Activated T-cell treated with anti-CD3 and anti-CD28 coated beads for 4 hours (primary cell): ENCODE measurements at places on chromosomes 2 and 18.

DNA sequence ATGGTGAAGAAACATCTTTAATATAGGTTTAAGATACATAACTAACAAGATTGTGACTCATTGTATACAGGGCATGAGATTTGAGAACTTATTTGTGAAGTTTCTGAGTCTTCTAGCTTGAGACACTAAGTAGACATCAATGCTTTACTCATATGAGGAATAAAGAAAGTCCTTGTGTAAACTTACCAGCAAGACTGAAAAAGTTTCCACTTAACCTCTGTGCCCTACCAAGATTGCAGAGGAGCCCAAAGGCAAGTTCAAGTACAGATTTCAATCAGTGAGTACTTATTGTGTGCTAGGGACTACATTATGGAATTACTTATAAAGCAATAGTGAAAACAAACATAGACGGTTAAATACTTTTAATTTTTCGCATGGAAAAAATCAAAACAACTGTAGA lies 1041.2 kb upstream of the CELF4 start:
- no peak for DNase-seq

DNA sequence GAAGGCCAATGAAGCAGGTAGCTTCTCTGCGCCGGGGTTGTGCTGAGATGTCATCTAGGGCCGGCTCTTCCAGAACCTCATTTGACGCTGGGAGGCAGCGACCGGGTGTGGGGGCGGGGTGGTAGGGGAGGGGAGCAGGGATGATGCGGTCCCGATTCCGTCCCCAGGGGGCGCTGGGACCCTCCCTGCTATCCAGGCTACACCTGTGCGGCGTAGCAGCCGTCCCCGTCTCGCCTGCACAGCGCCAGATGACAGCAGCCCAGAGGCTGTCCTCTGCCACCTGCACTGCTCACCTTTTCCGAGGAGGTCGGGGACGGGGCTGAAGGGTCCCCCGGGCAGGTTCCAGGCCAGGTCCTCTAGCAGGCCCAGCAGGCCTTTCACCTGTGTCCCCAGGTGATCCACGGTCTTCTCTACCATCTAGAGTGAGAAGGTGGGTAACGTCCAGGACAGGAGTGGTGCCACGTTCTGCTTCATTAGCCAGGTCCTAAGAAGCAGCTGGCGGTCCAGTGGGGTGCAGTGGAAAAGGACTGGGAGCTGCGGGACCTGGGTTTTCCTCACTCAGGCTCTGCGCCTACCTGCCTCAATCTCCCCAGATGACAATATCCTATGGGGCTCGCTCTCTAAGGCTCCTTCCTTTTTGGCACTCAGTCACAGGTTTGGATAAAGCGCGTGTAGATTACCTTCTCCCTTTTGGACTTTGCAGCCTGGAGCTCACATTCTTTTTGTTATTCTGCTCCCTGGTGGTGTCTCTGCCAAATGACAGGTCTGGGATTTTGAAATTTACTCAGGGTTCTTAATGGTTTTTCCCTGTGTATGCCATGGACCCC lies 56.0 kb upstream of the RAB6C start:
- no peak for DNase-seq

- no peak for DNase-seq
These were observed 64.1 kb downstream of the KCNJ3 start for GRCh38 chr2:154762638-154763037.

GRCh38 chr2:137797641-137798040 lies 166.6 kb upstream of the HNMT start:
- DNase-seq: no peak

GRCh38 chr2:192539306-192539705 lies 344.6 kb upstream of the TMEFF2 start:
- no peak for DNase-seq

- no peak for DNase-seq
These were observed 813.8 kb downstream of the DCC start for GRCh38 chr18:53153800-53154199.
